ENCODE measurements at places on chromosomes 1 and 21. TPM values are rescaled to one million over a fixed set of nuclear protein-coding genes. Genes with fewer than 3 reads are reported as not detected.

- no peak for DNase-seq
These were observed 456 bp downstream of the TOMM40L start for GRCh38 chr1:161226320-161226711.

Gene OR2T35
- not detected for polyA plus RNA-seq

GRCh38 chr1:75791022-75791421 lies 5.0 kb downstream of the RABGGTB start:
- DNase-seq = no peak

Gene AMY1B
- not detected for polyA plus RNA-seq

Gene NMNAT2
- 4.2 TPM for polyA plus RNA-seq

GRCh38 chr1:178093494-178093950 lies 382 bp upstream of the RASAL2 start:
- DNase-seq = peak; percentile 96

DNA sequence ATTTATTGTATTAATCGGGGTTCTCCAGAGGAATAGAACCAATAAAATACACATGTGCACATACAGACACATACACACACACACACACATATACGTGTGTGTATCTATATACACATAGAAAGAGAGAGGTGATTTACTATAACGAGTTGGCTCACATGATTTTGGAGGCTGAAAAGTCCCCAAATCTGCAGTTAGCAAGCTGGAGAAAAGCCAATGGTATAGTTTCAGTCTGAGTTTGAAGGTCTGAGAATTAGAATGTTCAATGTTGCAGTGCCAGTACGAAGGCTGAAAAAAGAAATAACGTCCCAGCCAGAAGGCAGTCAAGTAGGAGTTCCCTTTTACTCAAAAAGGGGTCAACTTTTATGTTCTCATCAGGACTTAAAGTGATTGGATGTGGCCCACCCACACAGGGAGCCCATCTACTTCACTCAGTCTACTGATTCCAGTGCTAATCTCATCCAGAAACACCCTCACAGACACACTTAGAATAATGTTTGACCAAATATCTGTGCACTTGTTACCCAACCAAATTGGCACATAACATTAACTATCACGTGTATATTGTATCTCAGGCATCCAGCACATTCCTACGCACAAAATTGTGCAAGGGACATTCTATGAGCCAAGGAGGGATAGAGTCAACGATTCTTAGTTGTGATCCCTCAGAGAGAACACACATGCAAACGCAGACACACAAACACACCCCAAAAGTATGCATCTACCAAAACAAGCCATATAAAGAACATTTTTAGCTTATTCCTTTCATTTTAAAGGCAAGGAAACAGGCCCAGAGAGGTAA lies 195.5 kb upstream of the DUSP10 start:
- DNase-seq = no peak

DNA sequence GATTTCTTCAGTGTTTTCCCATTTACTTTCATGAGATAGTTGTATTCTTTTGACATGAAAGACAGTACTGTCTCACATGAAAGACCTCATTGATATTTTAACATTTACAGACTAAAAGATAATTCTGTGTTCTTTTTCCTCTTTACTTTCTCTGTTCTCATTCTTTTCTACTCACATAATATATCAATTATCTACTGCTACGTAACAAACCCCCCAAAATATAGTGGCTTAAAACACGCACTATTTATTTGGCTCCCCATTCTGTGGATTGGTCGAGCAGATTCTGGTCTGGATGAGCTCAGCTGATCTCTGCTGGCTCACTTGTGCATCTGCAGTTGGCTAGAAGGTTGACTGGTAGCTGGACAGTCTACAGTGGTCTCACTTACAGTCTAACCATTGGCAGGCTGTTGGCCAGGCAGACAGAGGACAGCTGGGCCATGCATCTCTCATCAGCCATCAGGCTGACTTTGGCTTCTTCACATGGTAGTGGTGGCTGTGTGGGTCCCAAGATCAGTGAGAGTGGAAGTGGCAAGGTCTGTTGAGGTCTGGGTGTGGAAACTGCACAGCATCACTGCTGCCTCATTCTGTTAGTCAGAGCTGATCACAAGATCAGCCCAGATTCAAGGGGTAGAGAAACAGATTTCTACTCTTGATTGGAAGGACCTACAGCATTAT lies 63.2 kb downstream of the MPZL1 start:
- no peak for DNase-seq

Gene CD160
- 3.5 TPM for polyA plus RNA-seq

GRCh38 chr21:45161038-45161945 lies 86.9 kb downstream of the ADARB1 start:
- DNase-seq = peak; percentile 26

GRCh38 chr1:53057127-53057526 lies 4.9 kb upstream of the PODN start:
- DNase-seq = no peak

GRCh38 chr1:91224878-91225277 lies 179.8 kb downstream of the HFM1 start:
- DNase-seq = no peak

GRCh38 chr1:149995927-149996326 lies 14.6 kb downstream of the OTUD7B start:
- DNase-seq = no peak

DNA sequence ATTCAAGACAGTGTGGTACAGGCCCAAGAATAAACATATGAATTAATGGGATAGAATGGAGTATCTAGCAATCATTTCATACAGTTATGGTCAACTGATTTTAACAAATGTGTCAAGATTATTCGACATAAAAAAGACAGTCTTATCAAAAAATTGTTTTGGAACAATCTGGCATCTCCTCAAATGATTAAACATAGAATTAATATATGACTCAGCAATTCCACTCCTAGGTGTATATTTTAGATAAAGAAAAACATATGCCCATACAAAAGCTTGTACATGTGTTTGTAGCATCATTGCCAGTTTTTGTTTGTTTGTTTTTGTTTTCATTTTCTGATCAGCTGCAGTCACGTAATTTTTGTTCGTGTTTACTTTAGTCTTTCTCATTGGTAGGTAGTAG lies 1188.3 kb downstream of the BRINP3 start:
- no peak for DNase-seq

DNA sequence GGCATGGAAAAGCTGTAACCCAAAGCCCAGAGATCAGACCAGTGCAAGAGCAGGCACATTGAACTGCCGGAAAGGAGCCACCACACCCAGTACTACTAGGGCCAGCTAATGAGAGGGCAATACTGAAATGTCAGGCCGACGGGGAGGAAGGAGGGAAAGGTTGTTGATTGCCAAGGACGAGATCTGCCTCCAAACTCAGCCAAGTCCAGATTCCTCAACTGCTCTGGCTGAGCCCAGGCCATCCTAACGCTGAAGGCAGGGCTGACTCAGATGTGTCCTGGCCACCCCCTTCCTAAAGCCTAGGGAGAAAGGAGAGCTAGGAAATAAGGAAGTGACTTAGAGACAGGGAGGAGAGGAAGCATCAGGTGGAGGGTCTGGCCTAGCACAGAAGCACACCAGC lies 42.1 kb upstream of the IPO9 start:
- DNase-seq = no peak

- DNase-seq = no peak
These were observed 735 bp downstream of the NBL1 start for GRCh38 chr1:19644681-19645410.

DNA sequence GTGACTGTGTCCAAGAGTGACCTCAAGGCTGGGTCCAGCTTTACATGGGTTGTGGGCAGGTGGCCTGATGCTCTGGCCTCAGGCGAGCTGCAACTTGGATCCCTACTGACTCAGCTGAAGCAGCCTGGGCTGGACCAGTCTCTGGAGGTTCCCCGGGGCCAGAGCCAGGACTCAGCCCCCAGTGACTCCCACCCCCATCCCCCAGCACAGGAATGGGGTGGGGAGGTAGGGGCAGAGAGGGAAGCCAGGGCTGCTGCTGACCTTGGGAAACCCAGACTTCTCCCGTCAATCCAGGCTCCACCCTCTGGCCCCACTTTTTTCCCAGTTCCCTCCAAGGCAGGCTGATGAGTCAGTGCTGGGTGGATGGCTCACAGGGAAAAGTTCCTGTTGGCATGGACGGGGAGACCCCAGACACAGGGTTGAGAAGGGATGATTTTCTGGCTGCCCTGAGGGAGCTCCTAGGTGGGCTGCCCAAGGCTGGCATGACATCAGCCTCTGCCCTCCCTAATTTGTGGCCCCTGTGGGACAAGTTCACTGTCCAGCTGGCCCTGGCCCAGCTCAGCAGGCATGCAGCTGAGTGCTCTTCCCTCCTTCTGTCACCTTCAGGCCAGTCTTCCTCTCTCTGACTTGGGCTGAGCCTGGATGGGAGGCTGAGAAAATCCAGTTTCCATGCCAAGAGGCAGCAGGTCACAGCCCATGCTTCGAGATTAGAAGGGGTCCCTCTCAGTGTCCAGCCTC lies 2.2 kb downstream of the ZC3H12A start:
- no peak for DNase-seq

Gene COL16A1
- polyA plus RNA-seq = 47.3 TPM

GRCh38 chr1:108071601-108072000 lies 106.6 kb upstream of the VAV3 start:
- no peak for DNase-seq

Gene LHX8
- polyA plus RNA-seq = not detected

DNA sequence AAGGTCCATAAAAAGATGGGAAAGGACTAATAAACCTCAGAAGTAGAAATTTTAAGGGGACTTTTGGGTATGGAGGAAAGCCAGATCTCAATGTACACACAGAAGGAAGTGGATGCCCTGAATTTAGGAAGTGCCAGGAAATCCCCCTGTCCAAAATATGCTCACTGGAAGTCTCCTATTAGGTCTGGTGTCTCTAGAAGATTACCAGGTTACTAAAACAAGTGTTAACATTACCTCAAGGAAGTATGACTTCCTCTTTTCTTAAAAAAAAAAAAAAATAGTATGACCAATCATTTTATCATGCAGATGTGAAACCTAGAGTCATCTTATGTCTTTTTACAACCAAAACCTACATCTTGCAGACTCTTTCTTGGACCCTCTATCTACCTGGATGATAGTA lies 30.7 kb downstream of the CD58 start:
- DNase-seq = no peak

GRCh38 chr1:33763406-33763805 lies 100.5 kb upstream of the HMGB4 start:
- DNase-seq = no peak

DNA sequence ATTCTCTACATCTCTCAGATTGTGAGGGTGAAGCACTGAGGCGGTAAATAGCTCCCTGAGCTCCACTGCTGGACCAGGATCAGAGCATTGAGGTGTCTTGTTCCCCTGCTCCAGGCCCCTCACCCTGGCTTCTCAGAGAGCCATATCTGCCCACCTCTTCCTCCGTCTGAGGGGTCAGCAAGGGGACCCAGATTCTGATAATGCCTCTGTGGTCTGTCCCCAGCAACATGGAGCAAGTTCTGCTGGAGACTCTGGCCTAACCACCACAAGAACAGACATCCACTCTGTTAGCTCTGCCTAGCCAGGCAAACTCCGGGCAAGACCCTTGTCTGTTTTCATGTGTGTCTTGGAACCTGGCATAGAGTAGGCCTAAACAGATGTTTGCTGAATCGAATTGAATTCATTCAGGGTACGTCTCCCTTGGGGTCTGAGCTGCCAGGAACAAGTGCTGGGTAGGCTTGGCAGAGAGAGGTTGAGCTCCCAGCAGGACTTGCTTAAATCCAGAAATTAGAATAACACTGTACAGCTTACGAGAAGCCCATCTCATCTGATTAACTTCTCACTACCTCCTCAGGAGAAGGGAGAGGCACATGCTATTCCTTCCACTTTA lies 2.3 kb downstream of the TRAF5 start:
- no peak for DNase-seq

GRCh38 chr1:21667348-21668231 lies 1.6 kb downstream of the RAP1GAP start:
- no peak for DNase-seq

DNA sequence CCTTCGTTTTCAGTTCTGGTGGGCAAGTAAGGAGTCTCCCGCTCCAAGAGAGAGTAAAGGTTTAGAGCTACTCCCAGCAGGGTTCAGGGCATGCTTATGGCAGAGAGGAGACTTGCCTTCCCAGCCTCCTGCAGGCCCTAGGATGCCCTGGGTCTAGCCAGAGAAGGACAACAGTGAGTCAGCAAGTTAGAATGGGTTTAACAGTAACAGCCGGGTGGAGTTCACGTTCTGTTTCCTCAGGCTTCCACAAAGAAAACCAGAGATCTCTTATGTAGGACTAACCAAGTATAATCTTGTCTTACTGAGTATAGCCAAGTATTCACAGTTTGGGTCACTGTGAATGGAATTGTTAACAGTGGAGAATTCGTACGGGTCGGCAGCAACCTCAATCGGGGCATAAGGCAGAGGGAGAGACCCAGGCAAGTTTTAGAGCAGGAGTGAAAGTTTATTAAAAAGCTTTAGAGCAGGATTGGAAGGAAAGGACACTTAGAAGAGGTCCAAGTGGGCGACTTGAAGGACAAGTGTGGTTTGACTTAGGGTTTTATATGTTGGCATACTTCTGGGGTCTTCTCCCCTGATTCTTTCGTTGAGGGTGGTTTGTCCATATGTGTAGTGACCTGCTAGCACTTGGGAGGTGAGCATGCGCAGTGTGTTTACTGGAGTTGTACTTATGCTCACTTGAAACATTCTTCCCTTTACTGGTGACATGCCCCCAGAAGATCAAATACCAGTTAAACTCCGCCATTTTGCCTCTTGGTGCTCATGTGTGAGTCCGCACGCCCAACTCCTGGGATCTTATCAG lies 4.5 kb downstream of the OVAAL start:
- DNase-seq = no peak

DNA sequence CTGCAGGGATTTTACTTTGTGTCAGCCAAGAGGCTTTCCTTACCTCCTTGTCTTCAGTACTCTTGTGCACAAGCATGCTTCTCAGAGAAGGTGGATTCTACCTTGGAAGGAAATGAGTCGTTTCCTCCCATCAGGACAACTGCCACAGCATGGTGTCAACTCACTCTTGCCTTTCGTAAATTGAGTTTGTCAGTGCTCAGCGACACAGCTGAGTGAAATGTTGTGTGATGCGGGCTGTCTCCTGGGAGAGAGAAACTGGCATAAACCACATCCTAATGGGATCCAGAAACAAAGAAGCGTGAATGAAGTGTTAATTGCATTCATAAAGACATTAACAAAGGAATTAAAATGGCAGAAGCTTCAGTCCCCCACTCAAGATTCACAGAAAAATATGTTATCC lies 51.5 kb upstream of the SLC22A15 start:
- no peak for DNase-seq

DNA sequence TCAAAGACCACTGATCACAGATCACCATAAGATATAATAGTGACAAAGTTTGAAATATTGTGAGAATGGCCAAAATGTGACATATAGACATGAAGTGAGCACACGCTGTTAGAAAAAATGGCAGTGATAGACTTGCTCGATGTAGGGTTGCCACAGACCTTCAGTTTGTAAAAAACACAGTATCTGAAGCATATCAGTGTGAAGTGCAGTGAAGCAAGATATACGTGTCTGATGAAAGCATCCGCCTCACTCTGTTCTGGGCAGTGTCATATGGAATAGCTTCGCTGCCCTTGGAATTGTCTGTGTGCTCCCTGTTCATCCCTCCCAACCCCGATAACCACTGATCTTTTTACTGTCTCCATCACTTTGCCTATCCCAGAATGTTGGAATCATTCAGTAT lies 50.7 kb downstream of the GALNT2 start:
- DNase-seq = no peak
